Pancreas (tissue), 10 donors: ENCODE measurements at places on chromosomes 6 and 20. TPM values are rescaled to one million over a fixed set of nuclear protein-coding genes. Genes with fewer than 3 reads are reported as not detected.

DNA sequence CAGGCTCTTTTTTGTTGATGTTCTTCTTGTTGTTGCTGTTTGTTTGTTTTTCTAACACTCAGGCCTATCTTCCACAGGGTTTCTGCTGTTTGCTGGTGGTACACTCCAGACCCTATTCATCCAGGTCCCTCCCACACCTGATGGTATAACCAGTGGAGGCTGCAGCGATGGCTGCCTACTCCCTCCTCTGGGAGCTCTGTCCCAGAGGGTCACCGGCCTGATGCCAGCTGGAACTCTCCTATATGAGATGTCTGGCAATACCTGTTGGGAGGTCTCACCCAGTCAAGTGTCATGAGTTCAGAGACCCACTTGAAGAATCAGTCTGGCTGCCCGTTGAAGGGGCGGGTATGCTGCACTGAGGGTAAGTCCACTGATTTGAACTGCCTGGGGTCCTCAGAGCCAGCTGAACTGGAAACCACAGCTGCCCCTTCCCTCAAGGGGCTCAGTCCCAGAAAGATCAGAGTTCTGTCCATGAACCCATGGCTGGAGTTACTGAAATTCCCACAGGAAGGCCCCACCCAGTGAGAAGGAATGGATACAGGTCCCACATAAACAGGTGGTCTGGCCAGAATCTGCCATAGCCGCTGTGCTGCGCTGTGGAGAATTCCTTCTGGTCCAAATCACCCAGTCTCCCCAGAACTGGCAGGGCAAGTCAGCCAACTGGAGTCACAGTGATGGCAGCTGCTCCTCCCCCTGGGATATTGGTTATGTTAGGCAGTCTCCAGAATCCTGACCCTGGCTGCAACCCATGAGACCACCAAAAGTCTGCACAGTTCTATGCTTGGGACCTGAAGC, 664.4 kb downstream of the FRK start:
- H3K4me1 ChIP-seq: no peaks in the 10 kb centered on the region
- DNase-seq: peak; percentile 26
- no peak overlapping the region for H3K27ac ChIP-seq
- no peaks in the 10 kb centered on the region for H3K36me3 ChIP-seq
- H3K4me3 ChIP-seq: no peak overlapping the region

- no peak overlapping the region for H3K27ac ChIP-seq
- H3K36me3 ChIP-seq: no peaks in the 10 kb centered on the region
- H3K27me3 ChIP-seq: no peaks in the 10 kb centered on the region
Observed at GRCh38 chr6:141290941-141291721, 841.6 kb upstream of the GJE1 start.

DNA sequence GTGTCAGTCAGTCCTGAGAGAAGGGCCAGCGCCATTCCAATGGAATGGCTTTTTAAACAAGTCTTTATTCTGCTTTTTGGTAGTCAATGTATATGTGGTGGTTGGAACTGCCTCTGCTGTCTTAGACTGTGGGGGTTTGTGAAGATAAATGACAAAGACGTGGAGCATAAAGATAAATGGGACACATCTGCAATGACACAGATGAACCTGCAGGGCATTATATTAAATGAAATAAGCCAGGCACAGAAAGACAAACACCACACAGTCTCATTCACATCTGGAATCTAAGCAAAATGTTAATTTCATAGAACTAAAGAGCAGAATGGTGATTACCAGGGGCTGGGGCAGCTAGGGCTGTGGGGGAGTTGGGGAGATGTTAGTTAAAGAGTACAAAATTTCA, 912.8 kb upstream of the MAN1A1 start:
- H3K4me3 ChIP-seq: no peak overlapping the region
- no peaks in the 10 kb centered on the region for H3K36me3 ChIP-seq
- H3K27ac ChIP-seq: no peak overlapping the region
- DNase-seq: no peak
- no peaks in the 10 kb centered on the region for H3K4me1 ChIP-seq

The DZANK1 gene
- polyA plus RNA-seq: 3.6 TPM

DNA sequence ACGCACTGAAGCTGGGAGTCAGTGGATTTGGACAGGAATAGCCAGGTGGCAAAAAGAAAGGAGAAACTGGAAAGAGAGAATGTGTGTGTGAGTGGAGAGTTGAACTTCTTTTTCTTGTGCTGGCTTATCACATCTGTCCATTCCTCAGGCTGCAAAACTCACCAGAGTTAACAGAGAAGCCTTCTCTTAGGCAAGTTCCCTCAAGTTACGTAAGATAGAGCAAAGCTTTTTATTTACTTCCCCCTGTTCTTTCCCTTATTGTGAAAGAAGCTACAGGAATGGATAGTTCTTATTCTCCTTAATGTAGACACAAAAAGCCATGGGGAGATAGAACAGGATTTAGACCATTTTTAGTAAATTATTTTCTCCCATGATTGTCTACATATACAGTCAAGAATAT, 188.6 kb downstream of the BMP2 start:
- no peak overlapping the region for H3K4me3 ChIP-seq
- H3K4me1 ChIP-seq: no peaks in the 10 kb centered on the region
- H3K27me3 ChIP-seq: no peaks in the 10 kb centered on the region
- no peaks in the 10 kb centered on the region for H3K36me3 ChIP-seq
- DNase-seq: no peak

GRCh38 chr20:49608752-49609670, 41.1 kb upstream of the PTGIS start:
- peak; percentile 85 for DNase-seq
- H3K27me3 ChIP-seq: no peaks in the 10 kb centered on the region
- H3K27ac ChIP-seq: no peak overlapping the region
- H3K4me1 ChIP-seq: peaks cover 7% of the 10 kb centered on the region
- H3K4me3 ChIP-seq: no peak overlapping the region

GRCh38 chr6:5541751-5542432, 280.6 kb downstream of the FARS2 start:
- H3K27me3 ChIP-seq: no peaks in the 10 kb centered on the region
- no peak overlapping the region for H3K27ac ChIP-seq
- no peak for DNase-seq
- no peaks in the 10 kb centered on the region for H3K36me3 ChIP-seq
- no peaks in the 10 kb centered on the region for H3K4me1 ChIP-seq

DNA sequence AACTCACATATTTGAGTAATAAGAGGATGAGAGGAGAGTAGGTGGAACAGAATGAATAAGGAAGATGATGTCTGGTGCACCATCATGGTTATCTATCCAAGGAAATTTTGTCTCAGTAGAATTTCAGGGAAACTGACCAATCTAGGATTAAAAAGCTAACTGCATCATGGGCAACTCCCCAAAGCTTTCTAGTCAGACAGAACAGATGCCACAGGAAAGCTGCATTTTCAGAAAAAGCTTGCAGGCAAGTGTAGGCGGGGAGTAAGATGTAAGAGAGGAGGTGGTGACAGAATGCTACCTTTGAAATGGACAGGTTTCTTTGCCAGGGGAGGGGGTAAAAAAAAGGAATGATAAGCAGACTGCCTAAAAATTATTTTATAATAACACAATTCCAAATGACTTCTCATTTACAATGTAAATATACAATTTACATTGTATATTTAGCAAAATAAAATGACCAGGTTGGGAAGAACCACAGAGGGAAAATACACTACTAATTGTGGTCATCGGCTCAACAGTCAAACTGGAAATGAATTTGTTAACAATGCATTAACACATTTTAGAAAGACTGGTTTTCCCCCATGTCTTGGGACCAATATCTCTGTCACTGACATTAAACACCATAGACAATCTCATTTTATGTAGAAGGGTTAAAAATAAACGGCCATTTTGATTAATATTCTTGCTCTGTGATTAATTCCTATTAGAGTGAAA, 15.1 kb downstream of the NHSL1 start:
- H3K4me1 ChIP-seq: no peaks in the 10 kb centered on the region
- H3K36me3 ChIP-seq: no peaks in the 10 kb centered on the region
- no peak for DNase-seq
- no peaks in the 10 kb centered on the region for H3K27me3 ChIP-seq

- H3K4me3 ChIP-seq: no peak overlapping the region
- H3K36me3 ChIP-seq: no peaks in the 10 kb centered on the region
- DNase-seq: no peak
- no peak overlapping the region for H3K27ac ChIP-seq
- no peaks in the 10 kb centered on the region for H3K4me1 ChIP-seq
- no peaks in the 10 kb centered on the region for H3K27me3 ChIP-seq
Observed at GRCh38 chr20:12594410-12595088, 414.2 kb upstream of the SPTLC3 start.

GRCh38 chr20:9022376-9022775, 46.5 kb upstream of the PLCB4 start:
- no peaks in the 10 kb centered on the region for H3K36me3 ChIP-seq
- DNase-seq: no peak
- no peaks in the 10 kb centered on the region for H3K27me3 ChIP-seq
- no peak overlapping the region for H3K4me3 ChIP-seq
- no peak overlapping the region for H3K27ac ChIP-seq
